Activated T-helper 2 cell treated with anti-CD3 and anti-CD28 coated beads, Interferon-gamma antibody, Interleukin-2, Interleukin-4, amounts not matched to agents 10 μg/mL and 5 μg/mL and 100 μg/mL, durations not matched to agents 14 hours and 24 hours and 36 hours (primary cell): ENCODE measurements at places on chromosomes 6 and 20. TPM values are rescaled to one million over a fixed set of nuclear protein-coding genes. Genes with fewer than 3 reads are reported as not detected.

- peaks cover 9% of the 10 kb centered on the region for H3K4me1 ChIP-seq
- DNase-seq = no peak
- peak overlapping the region; percentile 96 for H3K4me3 ChIP-seq
- peak overlapping the region; percentile 17 for H3K27ac ChIP-seq
Observed at GRCh38 chr6:30619561-30619960, 1.9 kb downstream of the MRPS18B start.

DNA sequence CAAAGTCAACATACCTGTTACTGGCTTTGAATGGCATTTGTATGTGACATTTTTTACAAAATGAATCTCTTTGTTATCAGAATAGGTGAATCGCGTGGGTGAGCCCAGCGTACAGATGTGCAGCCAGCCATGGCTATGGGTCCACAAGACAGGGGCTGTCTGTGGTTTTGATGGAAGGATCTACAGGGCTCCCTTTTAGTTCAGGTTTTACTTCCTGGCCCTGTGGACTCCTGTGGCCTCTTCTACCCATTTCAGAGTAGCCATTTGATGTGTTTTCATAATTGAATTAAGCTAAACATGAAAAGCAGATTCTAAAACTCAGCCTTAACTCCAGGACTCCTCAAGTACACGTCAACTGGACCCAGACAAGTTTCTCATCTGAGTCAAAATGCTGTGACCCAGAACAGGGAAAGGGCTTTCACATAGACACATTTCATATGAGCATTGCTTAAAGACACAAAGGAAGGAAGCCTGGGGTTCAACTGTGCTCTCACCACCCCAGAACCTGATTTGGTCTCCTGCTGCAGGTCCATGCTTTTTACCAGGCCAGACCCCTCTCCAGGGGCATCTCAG, 105.3 kb upstream of the NAA20 start:
- H3K4me1 ChIP-seq = no peaks in the 10 kb centered on the region
- no peaks in the 10 kb centered on the region for H3K36me3 ChIP-seq
- H3K27ac ChIP-seq = no peak overlapping the region
- H3K27me3 ChIP-seq = peaks cover 4% of the 10 kb centered on the region

DNA sequence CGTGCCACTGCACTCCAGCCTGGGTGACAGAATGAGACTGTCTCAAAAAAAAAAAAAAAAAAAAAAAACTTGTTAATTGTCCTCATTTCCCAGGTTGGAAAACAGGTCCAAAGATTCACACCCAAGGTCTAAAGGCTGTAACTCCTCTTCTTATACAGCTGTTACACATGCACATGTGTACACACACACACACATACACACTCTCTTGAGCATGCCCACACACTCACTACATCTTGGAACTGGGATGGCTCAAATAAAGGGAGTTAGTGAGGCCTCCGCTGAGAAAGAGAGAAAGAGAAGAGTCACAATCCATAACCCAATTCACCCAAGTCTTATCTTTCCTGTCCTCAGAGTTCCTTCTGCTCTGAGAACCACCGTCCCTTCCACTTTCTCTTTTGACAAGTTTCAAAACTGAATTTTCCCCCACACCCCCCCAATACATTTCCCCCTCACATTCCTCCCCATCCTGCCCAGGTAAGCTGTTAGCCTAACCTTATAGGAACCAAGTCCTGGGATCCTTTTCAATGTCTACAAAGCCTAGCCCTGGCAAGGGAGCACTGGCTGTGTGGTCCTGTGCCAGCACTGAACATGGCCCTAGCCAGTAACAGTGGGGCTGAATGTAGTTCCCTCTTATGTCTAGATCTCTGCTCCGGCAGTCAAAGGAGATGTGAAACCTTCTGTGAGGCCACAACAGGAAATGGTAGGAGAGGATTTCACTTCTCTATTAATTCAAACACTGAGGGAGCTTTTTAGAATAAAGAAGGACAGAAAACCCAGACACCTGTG, 3.2 kb upstream of the HLA-DMB start:
- no peaks in the 10 kb centered on the region for H3K27me3 ChIP-seq
- peak; percentile 34 for DNase-seq
- H3K27ac ChIP-seq = peak overlapping the region; percentile 87
- peak overlapping the region; percentile 82 for H3K4me3 ChIP-seq
- peaks cover 18% of the 10 kb centered on the region for H3K36me3 ChIP-seq
- H3K4me1 ChIP-seq = peaks cover 60% of the 10 kb centered on the region

DNA sequence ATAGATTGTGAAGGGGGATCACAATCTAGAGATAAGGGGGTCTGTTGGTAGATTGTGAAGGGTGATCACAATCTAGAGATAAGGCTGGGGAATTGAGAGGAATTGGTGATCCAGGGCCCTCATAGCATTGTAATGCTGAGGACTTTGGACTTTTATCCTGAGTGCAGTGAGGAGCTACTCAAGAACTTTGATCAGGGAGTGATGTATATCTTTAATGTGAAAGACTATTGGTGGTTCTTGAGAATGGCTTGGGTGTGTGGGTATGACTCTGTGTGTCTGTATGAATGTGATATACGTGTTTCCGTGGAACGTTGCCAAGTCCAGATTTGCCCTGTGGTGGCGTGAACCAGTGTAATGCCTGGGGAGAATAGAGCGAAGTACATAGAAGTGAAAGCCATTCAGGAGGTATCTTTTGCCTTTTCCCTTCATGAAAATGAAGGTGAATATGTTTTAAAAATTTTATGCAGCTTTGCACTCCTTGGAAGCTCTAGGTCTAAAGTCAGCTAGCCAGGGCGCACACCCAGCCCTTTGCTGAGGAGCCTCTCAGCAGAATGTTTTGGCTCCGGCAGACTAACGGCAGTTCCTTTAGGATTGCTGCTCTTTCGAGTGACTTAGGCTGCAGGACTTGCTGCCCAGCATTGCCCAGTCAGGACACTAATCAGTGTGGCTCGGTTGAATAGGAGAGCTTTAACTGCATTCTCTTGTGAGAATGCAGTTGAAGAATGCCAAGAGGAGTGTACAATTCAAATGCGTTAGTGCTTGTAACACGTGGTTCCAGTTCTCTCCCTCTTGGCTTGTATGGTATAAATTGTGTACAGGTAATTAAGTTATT, 3.5 kb downstream of the ZFAND3 start:
- peaks cover 54% of the 10 kb centered on the region for H3K4me1 ChIP-seq
- no peak overlapping the region for H3K4me3 ChIP-seq
- no peak for DNase-seq
- peaks cover 9% of the 10 kb centered on the region for H3K36me3 ChIP-seq

- H3K4me1 ChIP-seq = no peaks in the 10 kb centered on the region
- H3K27ac ChIP-seq = no peak overlapping the region
- no peak for DNase-seq
- H3K36me3 ChIP-seq = no peaks in the 10 kb centered on the region
Observed at GRCh38 chr6:88561034-88561953, 395.1 kb upstream of the CNR1 start.

DNA sequence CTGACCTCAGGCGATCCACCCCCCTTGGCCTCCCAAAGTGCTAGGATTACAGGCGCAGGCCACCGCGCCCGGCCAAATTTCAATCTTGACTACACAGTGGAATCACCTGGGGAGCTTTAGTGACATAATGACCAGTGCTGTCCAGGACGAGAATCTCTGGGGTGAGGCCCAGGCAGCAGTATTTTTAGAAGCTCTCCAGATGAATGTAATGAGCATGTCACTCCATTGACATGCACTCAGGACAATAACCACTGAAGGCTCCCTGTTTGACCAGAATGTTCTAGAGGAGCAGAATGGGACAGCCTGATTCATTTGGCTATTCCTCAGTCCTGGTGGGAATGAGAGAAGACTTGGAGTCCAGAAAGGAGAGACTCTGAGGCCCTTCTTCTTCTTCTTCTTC, 39.2 kb downstream of the SRSF3 start:
- H3K27ac ChIP-seq = no peak overlapping the region
- peaks cover 3% of the 10 kb centered on the region for H3K4me1 ChIP-seq
- H3K27me3 ChIP-seq = no peaks in the 10 kb centered on the region
- no peak overlapping the region for H3K4me3 ChIP-seq

The LHFPL5 gene
- not detected in 2 replicates for total RNA-seq

The SYS1 gene
- 16.8 and 20.1 TPM in 2 replicates for total RNA-seq

The FAM83C gene
- not detected in 2 replicates for total RNA-seq

The BPIFB4 gene
- total RNA-seq = not detected in 2 replicates

The HLA-DRB5 gene
- total RNA-seq = 10.6 and 12.6 TPM in 2 replicates

The SCRT2 gene
- not detected in 2 replicates for total RNA-seq
